ENCODE measurements at places on chromosomes 1 and 21. TPM values are rescaled to one million over a fixed set of nuclear protein-coding genes. Genes with fewer than 3 reads are reported as not detected.

DNA sequence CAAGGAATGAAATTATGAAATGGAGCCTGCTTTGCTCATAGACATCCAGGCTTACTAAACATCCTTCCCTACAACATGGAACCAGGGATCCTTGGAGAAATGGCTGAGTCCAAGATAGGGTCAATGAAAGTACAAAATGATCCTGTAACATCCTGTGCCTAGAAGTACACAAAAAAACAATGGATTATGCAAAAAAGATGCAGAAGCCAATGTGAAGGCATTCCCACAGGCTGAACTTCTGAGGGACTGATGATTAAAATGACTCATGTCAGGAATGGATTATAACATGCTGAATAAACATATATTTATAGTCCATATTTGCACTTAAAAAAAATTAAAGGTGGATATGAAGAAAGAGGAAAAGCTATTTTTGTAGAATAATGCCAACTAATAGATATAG, 10.4 kb upstream of the HOOK1 start:
- no peak for DNase-seq
- no peaks in the 10 kb centered on the region for H3K36me3 ChIP-seq
- no peak overlapping the region for H3K4me3 ChIP-seq
- no peaks in the 10 kb centered on the region for H3K4me1 ChIP-seq

DNA sequence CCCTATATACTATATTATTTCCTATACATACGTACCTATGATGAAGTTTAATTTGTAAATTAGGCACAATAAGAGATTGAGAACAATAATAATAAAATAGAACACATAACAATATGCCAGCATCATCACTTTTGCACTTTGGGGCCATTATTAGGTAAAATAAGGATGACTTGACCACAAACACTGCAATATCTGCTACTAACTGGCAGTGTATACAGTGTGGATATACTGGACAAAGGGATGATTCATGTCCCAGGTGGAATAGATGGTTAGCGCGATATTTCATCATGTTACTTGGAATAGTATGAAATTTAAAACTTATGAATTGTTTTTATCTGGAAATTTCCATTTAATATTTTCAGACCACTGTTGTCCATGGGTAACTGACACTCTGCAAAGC, 35.4 kb upstream of the TXLNA start:
- peaks cover 32% of the 10 kb centered on the region for H3K4me1 ChIP-seq
- no peak for DNase-seq
- no peaks in the 10 kb centered on the region for H3K27me3 ChIP-seq

- peak overlapping the region; percentile 26 for H3K27ac ChIP-seq
- no peak overlapping the region for H3K4me3 ChIP-seq
- H3K4me1 ChIP-seq = peaks cover 24% of the 10 kb centered on the region
- H3K27me3 ChIP-seq = no peaks in the 10 kb centered on the region
- peak; percentile 79 for DNase-seq
- H3K36me3 ChIP-seq = no peaks in the 10 kb centered on the region
Observed at GRCh38 chr1:2126331-2127186, 68.0 kb downstream of the FAAP20 start.

DNA sequence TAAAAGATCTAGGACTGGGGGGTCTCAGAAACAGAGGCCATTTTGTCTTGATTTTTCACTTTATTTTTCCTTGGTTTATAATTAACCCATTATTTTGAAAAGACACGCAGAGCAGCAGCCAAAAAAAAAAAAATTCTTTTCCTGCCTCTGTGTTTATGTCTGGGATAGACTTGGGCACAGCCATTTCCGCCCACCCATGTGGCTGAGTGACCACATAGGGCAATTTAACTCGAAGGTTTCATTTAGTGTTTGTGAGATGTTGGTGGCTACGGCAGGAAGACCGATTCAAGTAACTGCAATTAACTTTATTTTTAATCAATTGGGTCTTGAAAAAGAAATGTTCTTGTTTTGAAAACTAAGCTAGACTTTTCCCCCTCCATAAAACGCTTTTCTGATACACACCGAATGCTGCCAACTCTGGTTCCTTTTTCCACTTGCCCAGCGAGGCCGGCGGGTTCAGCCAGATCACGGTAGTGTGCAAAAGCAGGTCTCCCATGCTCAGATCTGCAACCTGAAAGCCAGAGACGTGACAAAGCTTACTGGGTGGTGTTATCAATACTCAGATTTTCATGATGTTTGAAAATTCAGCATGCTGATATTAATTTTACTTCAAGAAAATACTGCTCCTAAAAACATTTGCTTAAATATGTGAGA, 97.4 kb upstream of the KRTAP19-8 start:
- DNase-seq = no peak
- peaks cover 15% of the 10 kb centered on the region for H3K4me1 ChIP-seq
- no peak overlapping the region for H3K27ac ChIP-seq
- H3K36me3 ChIP-seq = no peaks in the 10 kb centered on the region
- no peak overlapping the region for H3K4me3 ChIP-seq

AMY1B gene
- not detected for polyA plus RNA-seq

CHIA gene
- 0.14 TPM for polyA plus RNA-seq
